ENCODE measurements at places on chromosomes 6 and 20. TPM values are rescaled to one million over a fixed set of nuclear protein-coding genes. Genes with fewer than 3 reads are reported as not detected.
A peak's percentile ranks its signal among the peaks of the same experiment; 100 is the strongest.

KCNG1 gene
- total RNA-seq, result 26.5 TPM

TTI1 gene
- 15.9 TPM for total RNA-seq

HAO1 gene
- not detected for total RNA-seq

HLA-G gene
- not detected for total RNA-seq

KHDC1 gene
- 5.1 TPM for total RNA-seq

DNA sequence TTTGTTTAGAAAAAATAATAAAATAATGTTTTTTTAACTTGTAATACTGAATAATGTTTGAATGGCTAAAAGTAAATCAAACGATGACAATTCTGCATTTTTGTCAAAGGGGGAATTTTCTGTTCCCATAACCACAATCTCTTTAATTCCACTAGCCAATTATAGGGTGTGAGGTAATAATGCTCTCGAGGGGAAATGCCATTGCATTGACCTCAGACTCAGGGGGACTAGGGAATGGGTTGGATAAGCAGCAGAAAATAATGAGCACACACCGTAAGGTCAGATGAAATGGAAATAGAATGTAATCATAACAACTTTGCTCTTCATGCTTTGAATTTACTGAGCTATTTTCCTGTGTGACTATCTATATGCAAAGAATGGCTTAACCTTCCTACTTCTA is 584.7 kb downstream of the RFPL4B start:
- peak; percentile 90 for DNase-seq

DNA sequence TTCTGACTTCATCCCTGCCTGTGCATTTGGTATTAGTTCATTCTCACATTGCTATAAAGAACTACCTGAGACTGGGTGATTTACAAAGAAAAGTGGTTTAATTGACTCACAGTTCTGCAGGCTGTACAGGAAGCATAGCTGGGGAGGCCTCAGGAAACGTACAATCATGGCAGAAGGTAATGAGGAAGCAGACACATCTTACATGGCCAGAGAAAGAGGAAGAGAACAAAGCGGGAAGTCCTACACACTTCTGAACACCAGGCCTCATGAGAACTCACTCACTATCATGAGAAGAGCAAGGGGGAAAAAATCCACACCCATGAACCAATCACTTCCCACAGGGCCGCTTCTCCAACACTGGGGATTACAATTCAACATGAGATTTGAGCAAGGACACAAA is 303.9 kb downstream of the CBLN4 start:
- DNase-seq, result no peak

DNA sequence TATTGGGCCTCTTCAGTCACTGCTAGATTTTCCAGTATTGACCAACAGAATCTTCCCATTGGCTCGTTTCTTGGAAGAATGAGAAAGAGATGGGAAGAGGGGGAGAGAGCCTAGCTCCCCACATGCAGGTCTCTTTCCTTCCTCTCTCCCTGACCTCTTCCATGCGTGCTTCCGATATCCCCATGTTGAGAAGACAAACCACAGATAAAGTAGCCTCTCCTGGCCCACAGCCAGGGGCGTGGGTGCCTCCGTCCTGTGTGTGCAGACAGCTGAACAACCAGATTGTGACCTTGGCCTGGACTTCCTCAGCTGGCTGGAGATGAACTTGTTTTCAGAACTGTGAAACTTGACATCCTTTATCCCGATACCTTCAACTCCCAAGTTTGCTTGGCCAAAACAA is 71.0 kb downstream of the EDN3 start:
- DNase-seq, result no peak

DNA sequence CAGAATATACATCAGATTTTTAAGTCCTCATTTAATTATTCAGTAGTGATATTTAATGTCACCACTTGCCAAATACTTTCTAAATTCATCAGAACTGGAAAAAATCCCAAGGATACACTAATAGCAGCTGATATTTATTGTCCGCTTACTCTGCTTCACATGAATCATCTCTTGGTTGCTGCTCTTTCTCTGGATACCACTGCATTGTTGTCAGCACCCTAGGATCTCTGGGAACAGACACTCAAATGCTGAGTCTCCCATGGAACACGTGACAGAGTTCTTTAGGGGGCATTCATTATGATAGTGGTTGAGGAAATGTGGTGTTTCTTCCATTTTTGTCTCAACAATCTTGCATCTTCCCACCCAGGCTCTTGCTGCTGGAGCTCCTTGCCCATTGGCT is 318.0 kb downstream of the RFPL4B start:
- DNase-seq, result peak; percentile 70

- DNase-seq, result no peak
Measured at GRCh38 chr20:41609474-41609873, 8.7 kb downstream of the CHD6 start.

- DNase-seq, result no peak
Measured at GRCh38 chr20:63751471-63752271, 12.1 kb downstream of the SLC2A4RG start.

DNA sequence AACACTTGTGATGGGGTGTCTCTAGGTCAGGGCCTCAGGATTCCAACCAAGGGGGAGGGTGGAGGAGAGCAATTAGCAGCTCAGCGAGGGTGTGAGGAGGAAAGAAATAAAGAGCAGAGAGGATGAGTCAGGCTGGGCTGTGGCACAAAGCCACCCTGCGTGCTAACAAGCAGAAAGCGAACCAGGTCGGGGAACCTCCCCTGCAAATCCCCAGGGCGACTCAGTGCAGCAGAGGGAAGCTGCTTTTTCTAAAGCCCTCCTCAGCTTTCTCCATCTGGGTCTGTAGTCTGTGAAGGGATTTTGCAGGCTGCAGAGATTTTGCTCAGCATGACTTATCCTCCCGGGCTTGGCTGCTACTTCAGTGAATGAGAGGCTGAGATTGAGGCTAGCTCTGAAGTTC is 6.6 kb upstream of the SPO11 start:
- no peak for DNase-seq

DNA sequence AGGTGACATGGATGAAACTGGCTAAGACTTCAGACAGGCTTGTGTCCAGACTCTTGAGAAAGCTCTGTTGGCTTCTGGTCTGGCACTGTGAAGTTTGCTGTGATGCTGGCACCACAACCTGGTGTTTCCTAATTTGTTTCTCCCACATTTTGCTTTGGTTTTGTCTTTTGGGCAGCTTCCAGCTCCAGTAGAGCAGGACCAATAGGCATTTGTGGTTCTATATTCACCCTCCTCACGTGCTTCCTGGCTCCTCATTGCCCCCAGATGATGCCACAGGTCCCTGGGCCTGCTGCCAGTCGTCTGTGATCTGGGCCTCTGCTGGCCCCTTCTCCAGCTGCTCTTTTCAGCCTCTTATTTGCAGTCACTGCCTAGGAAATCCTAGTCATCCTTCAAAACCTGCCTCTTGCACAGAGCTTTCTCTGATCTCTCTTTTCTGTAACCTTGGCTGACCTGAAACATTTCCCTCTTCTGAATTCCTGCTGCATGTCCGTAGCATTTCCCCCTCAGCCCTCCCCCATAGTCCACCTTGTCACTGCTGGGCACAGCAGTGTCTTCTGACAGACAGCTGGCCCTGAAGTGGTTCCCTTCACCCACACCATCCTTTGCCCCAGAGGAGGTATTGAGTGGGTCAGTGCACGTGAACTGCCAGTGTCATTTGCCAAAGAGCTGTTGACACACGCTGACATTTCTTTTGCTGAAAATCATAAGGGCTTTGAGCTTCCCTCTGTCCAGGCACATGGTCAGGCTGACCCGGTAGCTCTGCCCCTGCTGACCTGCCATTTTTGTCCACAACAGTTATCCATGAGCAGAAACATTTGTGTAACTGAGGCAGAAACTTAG is 63.0 kb downstream of the PTPN1 start:
- DNase-seq, result peak; percentile 98

Measured in fibroblast of lung (primary cell).